Adrenal gland (tissue), 19 donors: ENCODE measurements at places on chromosomes 3 and 15. TPM values are rescaled to one million over a fixed set of nuclear protein-coding genes. Genes with fewer than 3 reads are reported as not detected.
A peak's percentile ranks its signal among the peaks of the same experiment; 100 is the strongest.

DNA sequence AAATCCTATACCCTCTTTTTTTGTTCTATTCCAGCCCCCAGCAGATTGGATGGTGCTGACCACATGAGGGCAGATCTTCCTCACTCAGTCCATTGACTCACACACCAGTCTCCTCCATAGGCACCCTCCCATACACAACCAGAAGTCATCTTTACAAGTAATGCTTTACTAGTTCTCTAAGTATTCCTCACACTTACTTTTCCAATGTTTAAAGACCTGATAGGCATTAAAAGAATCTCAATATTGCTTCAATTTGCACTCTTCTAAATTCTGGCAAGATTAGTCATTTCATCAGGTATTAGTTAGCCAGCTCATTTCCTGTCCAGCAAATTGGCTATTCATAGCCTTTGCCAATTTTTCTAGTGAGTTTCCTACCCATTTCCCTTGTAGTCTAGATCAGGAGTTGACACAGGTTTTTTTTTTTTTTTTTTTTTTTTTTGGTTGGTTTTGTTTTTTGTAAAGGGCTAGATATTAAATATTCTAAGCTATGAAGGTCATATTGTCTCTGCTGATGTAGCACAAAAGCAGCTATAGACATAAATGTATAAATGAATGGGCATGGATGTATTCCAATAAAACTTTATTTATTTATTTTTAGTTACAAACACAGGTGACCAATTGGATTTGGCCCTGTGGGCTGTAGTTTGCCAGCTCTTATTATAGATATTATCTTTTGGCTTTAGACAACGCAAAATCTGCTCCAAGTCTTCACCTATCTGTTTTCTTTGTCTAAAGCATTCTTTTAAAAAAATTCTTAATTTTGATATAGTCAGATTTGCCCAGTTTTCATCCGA is 76.1 kb downstream of the ABHD5 start:
- H3K27ac ChIP-seq, result no peak overlapping the region
- peaks cover 17% of the 10 kb centered on the region for H3K4me1 ChIP-seq
- DNase-seq, result no peak
- H3K4me3 ChIP-seq, result no peak overlapping the region
- no peaks in the 10 kb centered on the region for H3K27me3 ChIP-seq

DNA sequence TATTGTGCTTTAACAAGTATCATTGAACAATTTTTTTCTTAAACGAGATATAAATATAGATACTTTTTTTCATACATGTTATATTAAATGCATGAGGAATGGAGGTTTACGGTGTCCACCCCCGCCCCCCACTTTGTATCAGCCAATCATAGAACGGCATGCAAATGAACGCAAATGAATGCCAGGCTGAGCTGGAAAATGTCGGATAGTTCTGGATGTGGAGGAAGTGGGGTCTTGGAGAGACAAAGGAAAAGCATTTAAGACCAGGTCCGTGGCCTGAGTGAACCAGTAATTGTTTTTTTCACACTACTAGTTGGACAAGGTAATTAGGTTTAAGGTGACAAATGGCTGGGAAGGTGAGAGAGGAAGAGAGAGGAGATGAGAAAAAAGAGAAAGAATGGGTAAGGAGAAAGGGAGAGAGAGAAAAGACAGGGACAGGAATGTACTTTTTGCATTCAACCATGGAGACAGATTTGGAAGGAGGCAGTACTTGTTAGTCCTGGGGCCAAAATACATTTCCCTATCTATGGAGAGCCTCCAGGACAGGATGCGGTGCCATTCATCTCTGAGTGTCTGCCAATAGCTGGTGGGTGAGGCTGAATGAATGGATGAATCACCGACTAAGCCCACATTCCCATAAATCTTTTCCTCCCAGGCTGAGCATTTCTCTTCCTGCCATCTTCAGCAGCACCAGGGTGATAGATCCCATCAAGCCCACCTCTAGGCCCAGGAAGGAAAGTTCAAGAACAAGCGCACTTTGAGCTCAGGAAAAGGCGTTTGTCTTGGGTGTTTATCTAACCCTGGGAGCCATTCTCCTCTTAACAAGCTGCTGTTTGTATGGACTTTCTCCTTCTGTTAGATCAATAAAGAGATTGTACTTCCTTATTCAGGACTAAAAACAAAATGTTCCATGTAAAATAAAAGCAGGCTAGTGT is 1.4 kb upstream of the RAD18 start:
- peaks cover 6% of the 10 kb centered on the region for H3K4me1 ChIP-seq
- H3K27me3 ChIP-seq, result no peaks in the 10 kb centered on the region
- no peak overlapping the region for H3K4me3 ChIP-seq
- no peak overlapping the region for H3K27ac ChIP-seq
- no peaks in the 10 kb centered on the region for H3K36me3 ChIP-seq

- H3K4me3 ChIP-seq, result no peak overlapping the region
- no peaks in the 10 kb centered on the region for H3K36me3 ChIP-seq
- H3K4me1 ChIP-seq, result no peaks in the 10 kb centered on the region
- H3K27ac ChIP-seq, result no peak overlapping the region
Measured at GRCh38 chr15:24777307-24777706, 101.7 kb downstream of the NPAP1 start.

GRCh38 chr3:123341-123740 is 73.2 kb upstream of the CHL1 start:
- no peak overlapping the region for H3K4me3 ChIP-seq
- no peaks in the 10 kb centered on the region for H3K36me3 ChIP-seq
- no peaks in the 10 kb centered on the region for H3K4me1 ChIP-seq
- DNase-seq, result no peak
- no peak overlapping the region for H3K27ac ChIP-seq
- H3K27me3 ChIP-seq, result no peaks in the 10 kb centered on the region

DNA sequence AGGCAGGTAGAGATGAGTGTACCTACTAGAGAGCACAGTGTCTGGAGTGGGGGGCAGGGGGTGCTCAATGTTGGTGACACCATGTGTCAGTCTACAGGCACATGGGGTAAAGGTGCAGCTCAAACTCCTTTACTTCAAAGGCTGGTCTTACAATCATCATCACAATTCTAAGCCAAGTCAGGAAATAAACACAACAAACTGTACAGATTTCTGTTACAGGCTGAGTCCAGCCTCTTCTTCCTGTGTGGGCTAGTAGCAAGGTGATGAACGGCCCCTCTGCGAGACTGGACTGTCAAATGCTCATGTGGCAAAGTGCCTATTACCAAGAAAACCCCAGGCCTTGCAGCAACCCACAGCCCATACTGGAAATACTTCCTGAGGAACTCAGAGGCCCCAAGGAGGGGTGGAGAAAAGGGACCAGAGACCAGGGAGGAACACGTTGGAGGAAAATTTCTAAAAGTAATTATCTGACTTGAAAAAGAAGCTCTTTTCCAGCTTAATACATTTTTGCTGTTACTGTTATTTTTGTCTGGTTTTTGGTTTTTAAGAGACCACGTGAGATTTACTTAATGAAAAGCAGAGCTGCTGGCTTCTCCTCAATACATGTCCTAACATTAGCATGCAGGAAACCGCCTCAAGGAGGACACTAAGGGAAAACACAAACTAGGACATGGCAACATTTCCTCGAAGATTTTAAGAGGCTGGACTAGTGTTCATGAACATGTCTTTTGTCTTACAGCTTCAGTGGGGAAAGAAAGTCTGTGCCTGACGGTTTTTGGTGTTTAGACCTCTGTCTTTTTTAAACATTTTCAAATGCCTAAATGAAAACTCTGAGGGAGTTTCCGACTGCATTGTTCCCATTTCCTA is 29.5 kb downstream of the TBC1D2B start:
- H3K4me1 ChIP-seq, result peaks cover 72% of the 10 kb centered on the region
- peak; percentile 59 for DNase-seq
- no peaks in the 10 kb centered on the region for H3K27me3 ChIP-seq
- no peak overlapping the region for H3K4me3 ChIP-seq
- H3K36me3 ChIP-seq, result peaks cover 34% of the 10 kb centered on the region

- no peak overlapping the region for H3K4me3 ChIP-seq
- peaks cover 12% of the 10 kb centered on the region for H3K4me1 ChIP-seq
- no peak overlapping the region for H3K27ac ChIP-seq
- H3K36me3 ChIP-seq, result no peaks in the 10 kb centered on the region
- DNase-seq, result no peak
Measured at GRCh38 chr3:153289334-153289808, 127.3 kb downstream of the RAP2B start.

The CP gene
- 0.48 TPM for total RNA-seq

The PAQR9 gene
- total RNA-seq, result not detected

The TEX55 gene
- not detected for total RNA-seq

The AMIGO3 gene
- 1.2 TPM for total RNA-seq

The DPPA2 gene
- not detected for total RNA-seq

The ATP10A gene
- total RNA-seq, result 30.3 TPM

The SEMA6D gene
- total RNA-seq, result 2.4 TPM

The TM4SF4 gene
- not detected for total RNA-seq

The HHLA2 gene
- total RNA-seq, result not detected
